AG08396 (cell line): ENCODE measurements at places on chromosomes 1 and 21.

DNA sequence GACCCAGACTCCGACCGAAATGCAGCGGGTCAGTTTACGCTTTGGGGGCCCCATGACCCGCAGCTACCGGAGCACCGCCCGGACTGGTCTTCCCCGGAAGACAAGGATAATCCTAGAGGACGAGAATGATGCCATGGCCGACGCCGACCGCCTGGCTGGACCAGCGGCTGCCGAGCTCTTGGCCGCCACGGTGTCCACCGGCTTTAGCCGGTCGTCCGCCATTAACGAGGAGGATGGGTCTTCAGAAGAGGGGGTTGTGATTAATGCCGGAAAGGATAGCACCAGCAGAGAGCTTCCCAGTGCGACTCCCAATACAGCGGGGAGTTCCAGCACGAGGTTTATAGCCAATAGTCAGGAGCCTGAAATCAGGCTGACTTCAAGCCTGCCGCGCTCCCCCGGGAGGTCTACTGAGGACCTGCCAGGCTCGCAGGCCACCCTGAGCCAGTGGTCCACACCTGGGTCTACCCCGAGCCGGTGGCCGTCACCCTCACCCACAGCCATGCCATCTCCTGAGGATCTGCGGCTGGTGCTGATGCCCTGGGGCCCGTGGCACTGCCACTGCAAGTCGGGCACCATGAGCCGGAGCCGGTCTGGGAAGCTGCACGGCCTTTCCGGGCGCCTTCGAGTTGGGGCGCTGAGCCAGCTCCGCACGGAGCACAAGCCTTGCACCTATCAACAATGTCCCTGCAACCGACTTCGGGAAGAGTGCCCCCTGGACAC, 534 bp downstream of the C1orf56 start:
- DNase-seq = peak; percentile 82

- no peak for DNase-seq
These were observed 88.6 kb downstream of the TM2D1 start for GRCh38 chr1:61636376-61636775.

- DNase-seq = no peak
These were observed 5.6 kb downstream of the SH3BGRL3 start for GRCh38 chr1:26285366-26286063.

DNA sequence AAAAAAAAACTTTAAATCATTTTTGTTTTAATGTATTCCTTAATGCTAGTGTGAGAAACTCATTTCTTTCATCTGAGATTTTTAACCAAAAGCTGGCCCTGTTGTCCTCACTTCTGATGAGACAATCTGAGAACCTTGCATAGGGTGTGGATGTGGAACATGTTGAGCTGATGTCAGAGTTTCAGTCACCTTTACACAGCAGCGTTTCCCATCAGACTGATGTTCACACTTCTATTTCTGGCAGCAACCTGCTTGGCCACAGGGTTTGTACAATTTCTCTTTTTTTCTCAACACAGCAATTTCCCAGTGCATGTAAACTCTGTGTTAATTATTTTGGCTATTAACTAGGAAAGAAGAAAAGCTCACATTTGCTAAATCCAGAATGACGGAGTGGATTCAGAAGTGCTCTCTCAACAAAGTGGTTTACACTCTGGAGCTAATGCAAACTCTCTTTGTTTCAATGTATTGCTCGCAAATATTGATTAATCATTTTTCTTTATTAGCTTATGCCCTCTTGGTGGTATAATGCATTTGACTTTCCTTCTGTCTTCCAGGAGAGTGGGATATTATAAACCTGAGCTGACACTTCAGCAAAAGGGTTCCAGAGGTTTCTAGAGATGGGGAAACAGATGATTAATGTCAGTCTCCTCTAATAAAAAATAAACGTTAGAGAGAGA, 70.5 kb upstream of the HSPA13 start:
- no peak for DNase-seq

DNA sequence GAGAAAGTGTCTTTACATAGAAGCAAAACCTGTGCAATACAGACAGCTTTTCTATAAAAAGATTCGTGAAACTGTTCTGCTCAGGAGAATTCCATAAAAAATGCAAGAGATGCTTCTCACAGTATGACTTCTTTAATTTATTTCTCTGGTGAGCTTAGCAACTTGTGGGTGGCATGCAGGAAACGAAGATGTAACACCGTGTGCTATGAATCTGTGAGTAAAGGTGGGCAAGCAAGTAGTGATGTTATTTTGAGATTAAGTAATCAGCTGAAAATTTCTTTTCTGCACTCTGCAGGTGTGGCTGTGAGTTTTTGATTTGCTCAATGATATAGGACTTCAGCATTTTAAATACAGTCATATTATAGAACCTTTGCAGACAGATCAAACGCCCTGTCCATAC, 656.8 kb upstream of the NCAM2 start:
- DNase-seq = no peak

- no peak for DNase-seq
These were observed 57.5 kb upstream of the PRDM2 start for GRCh38 chr1:13642306-13643004.

- DNase-seq = no peak
These were observed 14.7 kb downstream of the RUNX1 start for GRCh38 chr21:35034203-35034926.

- no peak for DNase-seq
These were observed 104.7 kb downstream of the JAK1 start for GRCh38 chr1:64861611-64862010.

DNA sequence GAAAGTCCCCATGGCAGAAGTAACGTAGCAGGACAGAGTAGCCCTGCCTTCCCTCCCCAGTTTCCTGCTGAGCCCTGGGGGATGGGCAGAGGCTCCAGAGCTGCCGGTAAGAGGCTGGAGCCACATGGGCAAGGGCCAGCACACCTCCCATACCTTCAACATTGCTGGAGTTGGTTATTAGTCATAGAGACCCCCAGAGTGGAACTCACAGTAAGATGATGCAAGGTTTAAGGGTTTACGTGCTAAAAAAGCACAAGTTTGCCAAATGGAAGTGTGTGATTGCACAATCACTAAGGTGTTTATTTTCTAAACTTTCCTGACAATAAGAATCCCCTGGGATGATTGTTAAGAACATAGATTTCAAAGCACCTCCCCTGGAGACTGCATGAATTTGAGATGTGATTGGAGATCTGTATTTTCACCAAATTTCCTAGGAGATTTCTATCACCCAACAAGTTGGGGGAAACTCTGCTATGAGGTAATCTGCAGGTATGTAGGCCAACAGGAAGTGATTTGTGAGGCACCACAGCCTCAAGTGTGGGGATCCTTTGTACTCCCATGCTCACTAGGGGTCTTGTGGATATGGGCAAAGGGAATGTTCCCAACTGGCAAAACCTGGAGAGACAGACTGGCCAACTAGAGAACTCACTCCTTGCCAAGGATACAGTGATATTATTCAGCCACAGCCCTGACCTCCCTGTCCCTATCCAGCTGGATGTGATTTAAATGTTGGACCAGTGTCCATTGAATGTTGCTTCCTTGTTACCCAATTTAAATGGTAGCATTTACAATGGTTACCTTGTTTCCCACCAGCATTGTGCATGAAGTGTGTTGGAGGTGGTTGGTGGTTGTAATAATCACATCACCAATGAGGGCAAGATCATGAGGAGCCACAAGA, 37.1 kb upstream of the CSF1 start:
- no peak for DNase-seq

- DNase-seq = no peak
These were observed 1.3 kb upstream of the DNAJC16 start for GRCh38 chr1:15525050-15526020.

GRCh38 chr1:193703121-193703520, 516.7 kb upstream of the B3GALT2 start:
- no peak for DNase-seq

DNA sequence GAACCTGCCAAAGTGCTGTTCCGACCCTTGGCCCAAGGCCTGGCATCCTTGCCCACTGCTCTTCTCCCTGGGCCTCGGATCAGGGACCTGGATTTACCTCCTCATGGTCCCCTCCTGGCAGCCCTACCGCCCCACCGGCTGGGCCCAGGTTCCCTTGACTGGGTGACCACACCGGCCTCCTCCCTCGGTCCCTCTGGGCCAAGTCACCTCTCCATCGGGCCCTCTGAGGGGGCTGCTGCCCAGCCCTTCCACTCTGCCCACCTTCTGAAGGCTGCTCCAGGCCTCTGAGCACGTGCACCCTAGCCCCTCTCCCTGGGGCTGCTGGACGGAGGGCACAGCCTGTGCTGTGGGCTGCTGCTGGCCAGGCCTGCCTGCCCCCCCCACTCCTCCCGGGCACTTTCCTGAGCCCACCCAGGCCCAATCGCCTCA, 9.3 kb upstream of the MMEL1 start:
- DNase-seq = no peak

- no peak for DNase-seq
These were observed 58.1 kb upstream of the TMEM51 start for GRCh38 chr1:15095496-15095875.

- no peak for DNase-seq
These were observed 137.0 kb downstream of the BRINP2 start for GRCh38 chr1:177307771-177308170.

DNA sequence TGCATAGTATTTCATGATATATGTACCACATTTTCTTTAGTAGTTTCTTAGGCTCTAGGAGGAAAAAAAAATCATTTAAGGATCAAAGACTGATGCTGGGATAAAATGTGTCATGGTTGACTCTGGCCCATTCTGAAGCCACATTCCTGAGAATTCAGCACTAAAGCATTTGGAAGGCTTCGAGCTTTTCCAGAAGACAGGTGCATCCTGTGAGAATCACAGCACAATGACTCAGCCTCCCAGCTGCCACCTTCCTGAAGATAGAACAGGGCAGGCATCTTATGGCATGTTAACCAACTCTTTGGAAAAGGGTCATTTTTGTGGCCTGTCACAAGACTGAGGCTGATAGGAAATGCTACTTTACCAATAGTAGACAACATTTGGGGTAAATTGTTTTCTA, 359.9 kb downstream of the PCP4 start:
- no peak for DNase-seq

- no peak for DNase-seq
These were observed 316.8 kb upstream of the SNX7 start for GRCh38 chr1:98344731-98345130.

- no peak for DNase-seq
These were observed 12.0 kb upstream of the RHOU start for GRCh38 chr1:228723287-228723686.

DNA sequence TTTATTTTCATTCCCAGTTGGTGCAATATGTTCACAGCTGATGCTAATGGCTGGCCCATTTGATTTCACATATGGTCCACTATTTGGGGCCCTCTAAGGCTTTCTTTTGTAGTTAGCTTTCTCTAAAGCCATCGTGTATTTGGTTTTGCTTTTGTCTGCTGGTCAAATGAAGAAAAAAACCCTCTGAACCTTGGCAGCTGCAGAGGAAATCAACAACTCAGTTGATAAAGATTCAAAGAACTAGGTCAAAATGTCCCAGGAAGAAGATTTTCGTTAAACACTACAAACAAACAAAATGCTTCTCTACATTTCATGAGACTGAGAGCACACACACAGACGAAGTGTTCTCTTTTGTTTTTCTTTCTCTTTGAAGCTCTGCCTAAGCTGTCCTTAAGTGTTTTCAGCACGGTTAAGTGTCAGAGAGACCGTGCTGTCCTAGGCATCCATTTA, 655.0 kb downstream of the RWDD3 start:
- DNase-seq = no peak

GRCh38 chr1:98949166-98949565, 55.5 kb downstream of the PLPPR5 start:
- no peak for DNase-seq

- DNase-seq = peak; percentile 35
These were observed 58.9 kb downstream of the VPS26C start for GRCh38 chr21:37208056-37208721.

- DNase-seq = no peak
These were observed 275.1 kb downstream of the PTPRU start for GRCh38 chr1:29511436-29511835.

DNA sequence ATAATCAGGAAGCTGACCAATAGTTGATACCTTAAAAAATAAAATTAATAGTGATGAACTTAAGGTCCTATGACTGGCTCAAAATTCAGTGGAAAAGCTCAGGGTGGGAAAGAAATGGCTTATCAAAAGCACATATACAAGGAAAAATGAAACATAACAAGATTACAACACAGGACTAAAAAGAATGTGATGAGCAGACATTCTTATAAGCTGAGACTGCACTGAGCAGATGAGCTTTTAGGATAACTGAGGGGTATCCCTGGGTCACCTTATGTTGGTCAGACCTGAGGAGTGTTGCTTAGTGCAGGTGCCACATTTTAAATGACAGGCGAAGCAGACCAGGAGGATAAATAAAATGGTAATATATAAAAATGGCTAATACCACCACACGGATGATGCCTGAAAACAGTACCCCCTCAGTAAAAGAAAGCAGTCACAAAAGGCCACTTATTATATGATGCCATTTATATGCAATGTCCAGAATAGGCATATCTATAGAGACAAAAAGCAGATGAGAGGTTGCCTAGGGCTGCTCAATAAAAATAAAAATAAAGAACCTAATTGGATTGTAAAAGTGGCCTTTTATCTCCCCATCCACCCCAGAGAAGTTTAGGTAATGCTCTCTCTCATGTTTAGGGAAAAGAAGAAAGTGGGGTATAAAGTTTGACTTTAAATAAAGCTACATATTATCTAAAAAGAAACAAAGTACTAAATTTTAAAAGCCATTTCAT, 163.9 kb downstream of the SLC45A1 start:
- DNase-seq = no peak

DNA sequence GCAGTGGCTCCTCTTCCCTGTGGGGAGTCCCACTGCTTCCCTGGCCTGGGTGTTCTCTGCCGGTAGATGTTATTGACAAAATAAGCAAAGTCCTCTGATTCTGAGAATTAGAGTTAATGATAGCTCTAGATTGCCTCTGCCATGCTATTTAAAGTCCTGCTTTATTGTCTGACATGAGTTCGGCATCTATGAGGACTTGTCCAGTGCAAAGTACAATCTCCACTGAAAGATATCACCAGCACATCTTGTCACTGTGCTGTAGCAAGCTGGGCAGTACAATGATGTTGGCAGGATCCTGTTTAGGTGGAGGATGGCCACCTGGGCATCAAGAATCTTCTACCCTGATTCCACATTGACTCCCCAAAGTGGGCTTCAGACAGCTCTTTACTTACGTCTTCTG, 54.0 kb upstream of the ATP5PO start:
- no peak for DNase-seq

DNA sequence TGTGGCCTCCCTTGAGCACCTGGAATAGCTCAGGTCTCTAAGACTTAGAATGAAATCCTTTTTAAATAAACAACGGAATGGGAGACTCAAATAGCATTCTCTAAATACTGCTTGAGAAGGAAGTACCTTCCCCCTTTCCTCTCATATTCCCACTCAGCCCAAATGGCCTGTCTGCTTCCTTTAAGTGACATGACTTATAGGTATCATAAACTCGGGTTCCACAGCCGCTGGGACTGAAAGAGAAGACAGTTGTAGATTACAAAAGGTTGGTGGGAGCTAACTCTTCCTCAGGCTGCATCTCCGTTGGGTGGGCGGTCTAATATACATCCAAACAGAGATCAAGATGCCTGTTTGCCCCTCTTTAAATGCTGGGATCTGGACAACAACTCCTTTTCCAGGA, 1.2 kb upstream of the HMCN1 start:
- no peak for DNase-seq
